ENCODE measurements at places on chromosomes 6 and 20.

DNA sequence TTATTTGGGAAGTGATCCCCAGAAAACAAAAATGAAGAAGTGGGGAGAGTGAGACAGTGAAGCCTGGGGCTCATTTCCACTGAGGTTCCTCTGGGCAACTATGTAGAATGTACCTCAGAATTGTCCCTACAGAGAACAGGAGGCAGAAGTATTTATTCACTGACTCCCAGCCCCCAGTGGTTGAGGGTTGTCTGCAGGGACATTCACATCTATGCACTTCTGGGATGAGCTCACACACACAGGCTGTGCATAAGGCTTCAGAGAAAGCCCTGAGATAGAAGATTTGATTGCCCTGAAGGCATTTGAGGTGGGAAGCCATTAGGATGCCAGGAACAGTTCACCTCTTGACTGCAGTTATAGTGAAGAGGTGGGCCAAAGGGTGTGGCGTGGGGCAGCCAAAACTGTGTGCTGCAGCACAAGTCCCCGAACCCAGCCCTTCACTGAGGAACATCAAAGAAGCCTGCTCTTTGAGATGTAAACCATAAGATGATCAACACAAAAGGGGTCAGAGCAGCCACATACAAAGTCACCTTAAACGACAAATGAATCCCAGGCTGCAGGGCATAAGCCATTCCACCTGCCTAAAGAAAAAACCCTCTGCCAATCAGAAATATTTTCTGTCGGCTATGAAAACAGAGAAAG lies 853.8 kb upstream of the FLRT3 start:
- DNase-seq = no peak

DNA sequence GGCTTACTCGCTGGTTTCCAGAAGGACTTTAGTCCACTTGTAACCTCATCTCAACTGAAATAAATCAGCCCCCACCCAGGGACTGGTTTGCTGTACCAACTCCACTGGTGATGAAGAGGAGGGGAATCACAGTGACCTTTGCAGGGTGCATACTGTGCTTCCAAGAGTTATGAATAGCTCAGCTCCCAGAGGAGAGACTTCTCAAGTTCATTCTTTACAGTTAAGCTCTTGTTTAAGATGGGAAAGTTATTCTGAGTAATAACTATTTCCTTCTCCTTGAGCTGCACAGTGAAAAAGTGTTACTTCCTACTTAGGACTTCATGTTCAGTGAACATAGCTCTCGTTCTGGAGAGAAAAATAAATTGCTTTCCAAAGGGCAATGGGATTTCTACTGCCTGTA lies 166.5 kb upstream of the ECI2 start:
- no peak for DNase-seq

GRCh38 chr6:36616893-36617521 lies 22.8 kb downstream of the SRSF3 start:
- DNase-seq = no peak

DNA sequence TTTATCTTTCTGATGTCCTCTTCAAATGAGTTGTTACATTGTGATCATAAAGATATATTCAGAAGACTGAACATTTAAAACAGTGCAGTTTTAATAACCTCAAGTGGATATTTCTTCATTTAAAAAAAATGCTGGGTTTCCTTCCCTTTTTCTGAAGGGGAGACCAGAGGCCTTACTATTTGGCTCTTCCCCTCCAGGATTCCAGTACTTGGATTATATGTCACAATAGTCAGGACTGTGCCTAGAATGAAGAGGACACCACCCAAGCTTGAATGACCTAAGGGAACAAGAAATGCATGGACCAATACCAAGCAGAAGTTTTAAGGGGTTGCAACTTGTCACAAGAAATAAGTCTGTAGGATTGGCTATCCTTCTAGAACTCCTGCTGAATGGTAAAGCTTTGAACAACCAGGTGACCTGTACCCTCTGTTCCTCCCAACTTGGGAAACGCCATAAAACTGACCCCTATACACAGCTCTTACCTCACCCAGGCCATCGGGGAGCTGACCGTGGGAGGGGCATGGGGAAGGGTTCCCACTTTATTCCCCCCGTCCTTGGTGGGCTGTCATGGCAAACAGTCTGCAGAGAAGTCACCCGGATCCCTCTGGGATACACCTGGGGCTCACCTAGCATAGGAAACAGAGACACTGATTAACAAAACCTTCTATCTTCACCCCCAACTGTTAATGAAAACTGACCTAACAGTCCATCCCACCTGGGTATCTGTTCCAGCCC lies 2.0 kb downstream of the FRS3 start:
- DNase-seq = no peak
